SK-N-DZ (cell line): ENCODE measurements at places on chromosomes 12 and 14.

- DNase-seq, result no peak
These were observed 77.0 kb downstream of the PELI2 start for GRCh38 chr14:56195223-56195622.

GRCh38 chr12:117523971-117524370, 162.5 kb upstream of the NOS1 start:
- no peak for DNase-seq

- DNase-seq, result no peak
These were observed 179.2 kb downstream of the CACNA1C start for GRCh38 chr12:2231956-2232355.

- DNase-seq, result no peak
These were observed 487 bp upstream of the MGST1 start for GRCh38 chr12:16346958-16347357.

GRCh38 chr12:19924360-19924759, 444.0 kb upstream of the PDE3A start:
- DNase-seq, result no peak

- DNase-seq, result peak; percentile 70
These were observed 34.6 kb downstream of the SPRING1 start for GRCh38 chr12:116703214-116703795.

DNA sequence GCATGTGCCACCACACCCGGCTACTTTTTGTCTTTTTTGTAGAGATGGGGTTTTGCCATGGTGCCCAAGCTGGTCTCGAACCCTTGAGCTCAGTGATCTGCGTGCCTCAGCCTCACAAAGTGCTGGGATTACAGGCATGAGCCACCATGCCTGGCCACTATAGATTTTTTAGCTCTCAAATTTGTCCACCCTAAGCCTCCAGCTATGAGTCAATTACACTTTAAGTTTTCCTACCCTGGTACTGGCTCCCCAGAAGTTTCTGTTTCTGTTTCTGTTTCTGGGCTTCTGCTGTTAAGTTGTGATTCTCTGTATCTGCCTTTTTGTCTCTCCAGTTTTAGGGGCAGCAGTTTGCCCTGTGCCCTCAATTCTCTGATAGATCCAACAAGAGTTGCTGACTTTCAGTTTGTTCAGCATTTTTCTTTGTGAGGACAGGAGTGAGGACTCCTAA, 4.4 kb upstream of the TINF2 start:
- no peak for DNase-seq

DNA sequence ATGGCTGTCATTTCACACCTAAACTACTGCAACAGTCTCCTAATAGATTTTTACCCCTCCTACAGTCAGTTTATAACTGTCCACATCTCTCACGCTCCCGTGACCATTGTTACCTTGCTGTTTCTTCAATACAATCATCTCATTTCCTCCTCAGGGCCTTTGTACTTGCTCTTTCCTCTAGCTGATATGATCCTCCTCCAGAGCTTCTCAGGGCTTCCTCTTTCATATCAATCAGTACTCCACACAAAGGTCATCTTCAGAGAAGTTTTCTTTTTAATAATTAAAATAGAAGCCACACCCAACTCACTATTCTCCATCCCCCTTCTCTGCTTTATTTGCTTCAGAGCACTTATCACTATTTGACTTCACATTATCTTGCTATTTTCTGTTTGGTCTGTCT, 508.2 kb downstream of the NELL2 start:
- DNase-seq, result no peak

- DNase-seq, result no peak
These were observed 59.6 kb upstream of the ACTN1 start for GRCh38 chr14:69038455-69039287.

GRCh38 chr14:99735189-99736135, 51.4 kb downstream of the CYP46A1 start:
- DNase-seq, result no peak

GRCh38 chr12:98213556-98213955, 301.8 kb upstream of the TMPO start:
- no peak for DNase-seq

DNA sequence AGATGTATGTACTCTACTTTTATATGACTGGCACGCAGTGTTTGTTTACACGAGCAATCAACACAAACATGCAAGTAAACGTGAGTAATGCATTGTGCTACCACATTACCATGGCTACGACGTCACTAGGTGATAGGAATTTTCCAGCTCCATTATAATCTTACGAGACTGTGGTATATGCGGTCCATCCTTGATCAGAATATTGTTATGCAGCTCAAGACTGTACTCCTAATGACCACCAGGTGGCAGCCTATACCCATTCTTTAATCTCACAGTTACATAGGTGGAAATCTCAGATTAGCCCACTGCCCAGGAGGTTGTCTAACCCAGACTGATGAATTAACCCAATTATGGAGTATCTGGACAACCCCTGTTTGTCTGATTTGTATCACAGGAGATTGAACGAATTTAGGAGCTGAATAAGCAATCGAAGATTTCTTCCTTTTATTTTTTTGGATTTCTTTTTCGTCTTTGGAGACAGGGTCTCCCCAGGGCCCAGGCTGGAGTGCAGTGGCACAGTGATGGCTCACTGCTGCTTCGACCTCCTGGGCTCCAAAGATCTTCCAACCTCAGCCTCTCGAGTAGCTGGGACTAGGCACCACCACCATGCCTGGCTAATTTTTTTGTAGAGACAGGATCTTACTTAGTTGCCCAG, 8.7 kb upstream of the TESPA1 start:
- DNase-seq, result peak; percentile 68

- no peak for DNase-seq
These were observed 17.5 kb upstream of the VSX2 start for GRCh38 chr14:74221741-74222140.

DNA sequence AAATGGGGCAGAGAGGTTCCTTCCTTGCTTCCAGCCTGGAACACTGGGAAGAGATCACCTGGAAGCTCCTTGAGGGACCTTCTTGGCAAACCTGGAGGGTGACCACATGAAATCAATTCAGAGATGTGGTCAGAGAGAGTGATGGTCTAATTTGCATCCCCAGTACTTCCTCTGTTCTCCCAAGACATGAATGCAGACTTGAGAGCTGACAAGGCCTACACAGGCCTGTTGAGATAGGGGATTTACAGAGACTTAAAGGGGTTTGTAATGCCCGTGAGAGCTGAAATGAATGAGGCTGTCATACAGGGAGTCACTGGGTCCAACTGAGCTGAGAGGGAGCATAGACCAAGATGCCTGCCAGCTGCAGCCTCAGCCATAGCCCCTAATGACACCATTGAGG, 45.1 kb downstream of the TMX1 start:
- no peak for DNase-seq
